PC-3 (cell line): ENCODE measurements at places on chromosomes 3 and 15. TPM values are rescaled to one million over a fixed set of nuclear protein-coding genes. Genes with fewer than 3 reads are reported as not detected.

TUSC2 gene
- total RNA-seq: 143 and 156 TPM in 2 replicates

GRAMD2A gene
- total RNA-seq: 0.07 TPM in 1 of 2 replicates, not detected in the other

RHO gene
- not detected in 2 replicates for total RNA-seq

ADAMTS9 gene
- total RNA-seq: 0.55 TPM in 1 of 2 replicates, not detected in the other

ZNF860 gene
- total RNA-seq: 7.9 and 10.5 TPM in 2 replicates

KIAA1143 gene
- total RNA-seq: 16.5 and 20.4 TPM in 2 replicates

REC114 gene
- not detected in 2 replicates for total RNA-seq

CCR5 gene
- not detected in 2 replicates for total RNA-seq

C15orf62 gene
- 0.63 and 1.5 TPM in 2 replicates for total RNA-seq

SEMA3G gene
- 0.77 and 1.6 TPM in 2 replicates for total RNA-seq
